NCI-H1930 (cell line): ENCODE measurements at places on chromosomes 4 and X.

DNA sequence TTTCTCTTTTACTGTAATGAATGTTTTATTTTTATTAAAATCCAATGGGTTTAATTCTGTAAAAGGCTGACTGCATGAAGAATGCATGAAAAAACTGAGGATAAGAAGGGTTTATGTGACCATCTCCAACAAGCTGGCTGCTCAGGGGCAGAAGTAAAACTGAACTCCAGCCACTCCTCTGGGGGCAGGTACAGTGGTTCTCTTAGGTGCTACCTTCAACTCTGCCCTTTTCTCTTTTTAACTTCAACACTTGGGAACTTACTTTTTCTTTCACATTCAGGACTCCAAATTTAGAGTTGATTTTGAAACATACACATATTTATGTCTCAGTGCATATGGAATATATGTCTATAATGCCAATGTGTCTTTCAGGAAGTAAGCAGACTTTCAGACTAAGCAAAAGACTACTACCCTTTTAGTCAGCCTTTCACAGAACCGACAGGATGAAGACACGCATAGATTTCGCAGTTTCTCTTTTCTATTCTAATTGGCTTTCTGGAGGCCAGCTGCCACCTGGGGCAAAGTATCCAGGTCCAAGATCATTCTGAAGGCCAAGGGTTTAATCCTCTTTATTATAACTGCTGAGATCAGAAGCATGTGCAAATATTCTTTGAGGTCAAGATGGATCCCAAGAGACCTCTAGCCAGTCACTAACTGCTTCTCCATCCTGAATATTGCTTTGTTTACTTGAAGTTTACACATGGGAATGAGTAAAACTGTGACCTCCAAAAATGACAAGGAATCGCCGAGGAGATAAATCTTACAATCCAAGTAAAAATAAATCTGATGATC lies 30.7 kb downstream of the HS3ST1 start:
- DNase-seq = no peak

GRCh38 chr4:172009446-172010230 lies 196.4 kb downstream of the GALNTL6 start:
- no peak for DNase-seq

GRCh38 chrX:10514891-10515290 lies 105.5 kb downstream of the MID1 start:
- DNase-seq = no peak

GRCh38 chr4:157045507-157046127 lies 30.3 kb upstream of the GLRB start:
- DNase-seq = no peak
